ENCODE measurements at places on chromosomes 12 and 14.

GRCh38 chr12:63844391-63845341, at the start of gene SRGAP1:
SRGAP1 (plus strand) TSS chr12:63844700; CDS start chr12:63844817, 117 bp downstream.
- peak; percentile 68 for DNase-seq

DNA sequence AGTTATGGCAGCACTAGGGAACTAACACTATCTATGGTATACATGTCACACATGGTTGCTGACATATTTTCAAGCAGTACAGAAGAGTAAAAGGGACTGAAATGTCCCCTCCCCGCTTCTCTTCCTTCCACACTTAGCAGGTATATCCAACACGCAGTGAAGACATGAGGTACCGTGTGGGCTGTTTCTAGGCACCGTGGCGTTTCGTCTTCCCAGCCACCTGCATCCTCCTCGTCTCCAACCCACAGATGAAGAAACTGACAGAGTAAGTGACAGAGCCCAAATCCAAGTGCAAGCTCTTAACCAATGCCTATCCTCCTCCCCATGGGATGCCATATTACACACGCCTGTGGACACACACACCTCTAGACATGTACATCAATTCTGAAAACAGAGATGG, 32.4 kb downstream of the SLC8B1 start:
- no peak for DNase-seq

DNA sequence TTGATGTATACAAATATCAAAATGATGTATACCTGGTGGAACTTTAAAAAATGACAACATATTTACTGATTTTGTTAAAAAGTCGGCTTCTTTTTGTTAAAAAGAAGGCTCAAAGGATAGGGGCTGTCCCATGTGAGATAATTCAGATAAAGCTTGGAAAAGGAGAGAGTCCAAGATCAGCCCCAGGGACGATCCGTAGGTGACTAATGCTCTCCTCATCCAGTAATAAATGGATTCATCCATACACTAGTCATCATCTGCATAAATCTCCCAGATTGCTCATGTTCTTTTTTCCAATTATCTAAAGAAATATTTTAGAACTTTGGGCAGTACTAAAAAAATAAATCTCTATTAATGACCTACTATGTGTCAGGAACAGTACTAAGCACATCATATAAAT, 23.4 kb upstream of the FSCB start:
- no peak for DNase-seq

DNA sequence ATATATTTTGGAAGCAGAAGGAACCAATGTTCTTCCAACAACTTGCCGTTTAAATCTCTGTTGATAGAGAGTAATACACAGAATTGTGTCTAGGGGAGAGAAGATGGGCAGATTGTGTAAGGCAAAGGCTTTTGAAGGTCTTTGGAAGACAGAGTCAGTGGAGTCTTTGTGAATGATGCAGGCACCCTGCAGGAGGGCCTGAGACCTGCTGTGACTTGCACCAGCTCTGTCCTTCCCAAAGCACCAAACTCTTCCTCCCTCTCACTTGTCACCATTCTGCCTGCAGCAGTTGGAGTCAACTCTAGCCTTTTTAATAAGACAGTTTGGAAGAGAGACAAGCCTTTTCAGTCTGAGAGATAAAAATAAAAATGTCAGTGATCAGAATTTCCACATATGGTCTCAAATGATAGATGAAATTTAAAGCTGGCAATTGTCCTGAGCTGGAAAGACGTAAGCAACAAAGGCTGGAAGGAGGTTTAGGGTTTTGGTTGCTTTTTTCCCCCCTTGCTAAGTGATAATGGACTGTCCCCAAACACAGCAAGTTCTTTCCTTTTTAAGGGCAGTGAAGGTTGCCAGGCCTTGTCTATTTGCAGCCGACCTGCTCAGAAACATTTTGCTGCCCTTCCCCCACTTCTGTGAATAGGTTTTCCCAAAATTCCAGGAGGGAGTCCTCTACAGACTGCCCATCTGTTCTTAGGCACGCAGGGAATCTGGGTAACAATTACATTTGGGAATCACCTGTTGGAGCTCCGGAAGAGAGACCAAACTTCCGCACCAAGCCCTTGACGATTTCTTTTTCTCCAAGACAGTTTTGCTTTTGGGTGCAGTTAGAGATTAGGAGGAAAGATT, 103.0 kb upstream of the NTF3 start:
- DNase-seq = no peak

GRCh38 chr14:92668276-92668973, 80.0 kb downstream of the LGMN start:
- no peak for DNase-seq

DNA sequence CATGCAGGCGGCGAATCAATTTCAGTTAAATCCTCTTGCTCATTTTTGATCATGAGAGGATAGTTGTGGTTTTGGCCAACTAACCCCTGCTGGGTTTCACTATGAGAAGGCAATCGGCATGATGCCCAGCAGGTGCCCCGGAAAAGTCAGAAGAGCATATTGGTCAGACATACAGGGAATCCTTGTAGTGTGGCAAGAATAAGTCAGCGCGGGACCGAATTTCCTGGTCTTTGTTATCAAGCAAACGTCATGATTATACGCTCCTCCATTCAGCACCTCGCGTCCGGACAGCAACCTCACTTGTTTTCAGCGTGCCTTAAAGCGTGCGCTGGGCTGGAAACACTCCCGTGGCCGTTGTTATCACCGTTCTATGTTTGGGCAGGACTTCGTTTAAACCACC, 1.8 kb downstream of the TBC1D30 start:
- DNase-seq = peak; percentile 78

- no peak for DNase-seq
These were observed 173.0 kb downstream of the SEC23A start for GRCh38 chr14:38930022-38930421.

DNA sequence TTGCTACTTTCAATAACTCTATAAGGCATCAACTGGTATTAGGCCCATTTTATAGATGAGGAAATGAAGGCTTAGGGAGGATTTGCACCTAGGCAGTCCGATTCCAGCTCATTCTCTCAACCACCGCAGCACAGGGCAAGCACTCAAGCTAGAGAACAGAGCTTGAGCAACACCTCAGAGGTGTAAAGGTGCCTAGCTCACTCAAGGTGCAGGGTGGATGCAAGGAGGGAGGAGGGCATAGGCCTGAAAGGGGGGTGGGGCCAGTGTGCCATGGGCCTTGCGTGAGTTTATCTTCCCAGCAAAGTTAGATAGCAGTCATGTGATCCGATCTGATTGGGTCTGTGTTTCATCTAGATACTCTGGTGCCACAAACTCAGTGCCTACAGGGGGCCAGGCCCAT, 10.2 kb upstream of the EMP1 start:
- no peak for DNase-seq

DNA sequence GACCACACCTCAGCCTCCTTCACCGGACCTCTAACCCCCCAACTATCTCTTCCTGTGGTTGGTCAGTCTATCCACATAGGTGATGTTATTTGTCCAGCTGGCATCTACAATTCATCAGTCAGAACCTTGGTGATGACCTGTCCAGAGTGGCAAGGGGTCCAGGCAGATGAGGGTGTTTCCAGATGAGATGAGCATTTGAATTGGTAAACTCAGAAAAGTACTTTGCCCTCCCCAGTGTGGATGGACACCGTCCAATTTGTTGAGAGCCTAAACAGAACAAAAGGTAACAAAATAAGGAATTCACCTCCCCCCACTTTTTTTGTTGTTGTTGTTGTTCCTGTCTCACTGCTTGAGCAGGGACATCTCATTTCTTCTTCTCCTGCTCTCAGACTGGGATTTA, 34.3 kb upstream of the LRP6 start:
- no peak for DNase-seq

DNA sequence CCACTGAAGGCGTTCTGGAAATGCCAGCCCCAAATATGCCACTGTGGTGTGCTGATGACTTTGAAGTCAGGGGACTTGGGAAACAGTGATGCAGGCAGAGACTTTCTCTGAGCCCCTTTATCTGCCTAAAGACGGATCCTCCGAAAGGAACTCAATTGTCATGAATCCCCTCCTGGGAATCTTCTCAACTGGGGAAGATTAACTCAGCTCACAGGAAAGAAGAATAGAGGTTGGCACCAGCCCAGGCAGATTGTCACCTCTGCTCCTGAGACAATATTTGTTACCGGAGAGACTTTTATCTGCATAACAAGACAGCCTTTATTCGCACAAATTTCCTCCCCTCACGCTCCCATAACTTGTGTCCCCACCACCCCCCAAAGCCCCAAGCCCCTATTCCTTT, 414.4 kb downstream of the FUT8 start:
- no peak for DNase-seq

GRCh38 chr14:32724867-32725471, 213.7 kb upstream of the NPAS3 start:
- no peak for DNase-seq

- no peak for DNase-seq
These were observed 24.6 kb downstream of the LIN52 start for GRCh38 chr14:74109369-74109768.

DNA sequence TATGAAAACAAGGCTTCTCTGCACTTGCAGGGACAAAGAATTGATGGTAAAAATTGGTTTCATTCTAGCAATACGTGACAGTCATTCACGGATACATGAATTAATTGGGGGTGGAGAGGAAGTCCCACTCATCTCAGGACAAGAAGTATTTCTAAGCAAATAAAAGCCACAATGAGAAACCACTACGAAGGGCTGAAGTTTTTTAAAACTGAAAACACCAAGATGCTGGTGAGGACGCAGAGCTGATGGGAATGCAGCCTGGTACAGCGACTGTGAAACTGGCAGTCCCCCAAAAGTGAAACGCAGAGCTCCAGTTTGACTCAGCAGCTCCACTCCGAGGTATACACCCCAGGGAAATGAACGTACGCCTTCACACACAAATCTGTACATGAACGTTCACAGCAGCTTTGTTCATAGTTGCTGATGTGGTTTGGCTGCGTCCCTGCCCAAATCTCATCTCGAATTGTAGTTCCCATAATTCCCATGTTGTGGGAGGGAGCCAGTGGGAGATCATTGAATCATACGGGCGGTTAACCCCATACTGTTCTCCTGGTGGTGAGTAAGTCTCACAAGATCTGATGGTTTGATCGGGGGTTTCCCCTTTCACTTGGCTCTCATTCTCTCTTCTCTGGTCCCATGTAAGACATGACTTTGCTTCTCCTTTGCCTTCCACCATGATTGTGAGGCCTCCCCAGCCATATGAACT, 89.0 kb downstream of the SCARB1 start:
- DNase-seq = no peak

Measured in right renal cortex interstitium (tissue), 3 donors.